ENCODE measurements at places on chromosomes 7 and 10. TPM values are rescaled to one million over a fixed set of nuclear protein-coding genes. Genes with fewer than 3 reads are reported as not detected.
A peak's percentile ranks its signal among the peaks of the same experiment; 100 is the strongest.

The C10orf53 gene
- total RNA-seq: not detected

The CREB5 gene
- total RNA-seq: 6.5 TPM

The GRM3 gene
- not detected for total RNA-seq

The SMIM30 gene
- 173 TPM for total RNA-seq

The LYZL2 gene
- not detected for total RNA-seq

The PDE1C gene
- total RNA-seq: 0.06 TPM

The GDF10 gene
- total RNA-seq: not detected

The TRPV5 gene
- not detected for total RNA-seq

The PLCE1 gene
- 6.7 TPM for total RNA-seq

The TDRD1 gene
- total RNA-seq: 0.06 TPM

The PDIA4 gene
- 304 TPM for total RNA-seq

GRCh38 chr10:34570887-34571286 is 244.2 kb downstream of the PARD3 start:
- no peak for DNase-seq

- no peak for DNase-seq
Observed at GRCh38 chr7:104825099-104825498, 188.9 kb upstream of the KMT2E start.

DNA sequence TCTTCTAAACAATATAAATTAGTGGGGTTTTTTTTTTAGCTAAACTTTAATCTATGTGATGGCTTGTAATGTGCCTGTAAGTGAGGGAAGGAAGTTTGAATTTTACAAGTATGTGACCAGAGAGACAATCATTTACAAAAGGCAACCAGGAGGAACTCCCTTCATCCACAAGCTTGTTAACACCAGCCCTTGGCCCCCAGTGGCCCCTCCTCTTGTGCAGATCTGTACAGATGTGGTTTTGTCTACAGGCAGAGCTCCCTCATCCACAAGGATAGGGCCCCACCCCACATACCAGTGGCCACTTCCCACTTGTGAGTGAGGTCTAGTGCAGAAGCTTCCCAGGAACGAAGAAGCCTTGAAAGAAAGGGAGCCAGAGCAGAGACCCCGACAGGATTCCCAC is 234.1 kb upstream of the KMT2E start:
- no peak for DNase-seq

DNA sequence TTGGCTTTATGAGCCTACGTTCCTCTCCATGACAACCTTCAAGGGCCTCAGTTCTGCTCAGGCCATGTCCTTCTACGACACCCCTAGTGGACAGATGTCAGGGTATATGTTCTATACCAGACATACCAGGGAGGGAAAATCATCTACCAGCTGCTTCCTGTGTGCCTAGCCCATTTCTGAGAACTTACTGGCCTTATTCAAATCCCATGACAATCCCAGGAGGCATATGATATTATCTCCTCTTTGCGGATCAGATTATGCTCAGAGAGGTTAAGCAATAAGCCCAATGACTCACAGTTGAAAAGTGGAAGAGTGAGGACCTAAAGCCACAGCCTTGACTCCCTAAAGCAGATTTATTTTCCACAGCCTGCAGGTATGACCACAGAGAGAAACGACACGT is 139.3 kb downstream of the GLI3 start:
- DNase-seq: peak; percentile 98

GRCh38 chr10:119625570-119626280 is 25.5 kb upstream of the BAG3 start:
- no peak for DNase-seq

DNA sequence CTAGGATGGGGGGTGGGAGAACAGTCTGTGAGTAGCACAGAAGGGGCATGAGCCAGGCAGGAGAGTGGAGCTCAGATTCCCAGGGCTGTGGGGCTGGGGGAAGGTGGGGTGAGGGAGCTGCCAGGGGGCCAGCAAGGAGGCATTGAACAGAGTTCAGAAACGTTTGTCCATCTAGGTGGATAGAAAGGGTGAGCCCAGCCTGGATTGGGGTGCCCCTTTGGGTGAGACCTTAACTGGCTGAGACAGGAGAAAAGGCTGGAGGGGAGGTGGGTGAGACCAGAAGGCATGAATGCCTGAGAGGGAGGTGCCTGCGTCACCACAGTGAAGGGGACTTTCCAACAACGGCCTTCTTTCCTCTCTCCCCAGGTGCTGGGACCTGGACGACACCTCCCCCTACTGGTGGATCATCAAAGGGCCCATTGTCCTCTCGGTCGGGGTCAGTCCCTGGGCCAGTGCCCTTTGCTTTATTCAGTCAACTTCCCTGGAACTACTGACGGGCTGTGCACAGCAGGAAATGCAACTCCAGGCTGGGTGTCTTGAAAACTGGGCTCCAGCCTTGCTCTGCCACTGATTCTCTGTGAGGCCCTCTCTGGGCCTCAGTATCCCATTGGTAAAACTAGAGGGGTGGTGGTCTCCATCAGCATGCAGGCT is 11.0 kb downstream of the GHRHR start:
- DNase-seq: peak; percentile 40

DNA sequence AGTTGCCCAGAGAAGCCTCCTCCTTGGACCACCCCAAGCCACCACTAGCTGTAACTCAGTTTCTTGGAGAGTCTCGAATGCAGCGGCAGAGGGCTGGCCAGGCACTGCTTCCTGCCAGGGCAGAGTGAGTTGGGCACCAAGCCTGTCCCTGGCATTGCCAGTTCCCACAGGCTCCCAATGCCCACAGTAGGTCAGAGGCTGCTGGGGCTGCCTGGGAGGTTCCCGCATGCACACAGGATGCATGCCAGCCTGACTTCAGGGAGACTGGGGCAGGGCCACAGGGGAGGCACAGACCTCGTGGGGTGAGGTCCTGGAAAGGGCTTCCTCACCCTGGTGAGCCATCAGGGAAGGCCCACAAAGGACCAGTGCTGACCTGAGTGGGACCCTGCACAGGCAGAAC is 152.8 kb downstream of the ZNF248 start:
- no peak for DNase-seq

DNA sequence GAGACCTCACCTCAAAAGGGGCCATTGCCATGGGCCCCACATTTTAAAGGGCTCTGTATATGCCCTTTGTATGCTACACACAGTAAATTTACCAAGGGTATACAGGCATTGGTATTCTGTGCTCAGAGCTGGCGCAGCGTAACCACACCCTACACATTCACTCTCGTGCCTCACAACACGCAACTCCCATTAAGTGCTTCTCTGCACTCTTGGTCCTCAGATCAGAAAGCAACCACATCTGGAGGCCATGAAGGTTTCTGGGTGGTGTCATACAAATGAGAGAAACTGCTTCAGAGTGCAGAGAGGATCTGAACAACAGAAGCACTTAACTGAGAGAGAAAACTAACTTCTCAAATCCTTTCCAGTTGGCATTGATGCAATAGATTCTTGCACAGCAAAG is 9.4 kb upstream of the CACUL1 start:
- DNase-seq: no peak

DNA sequence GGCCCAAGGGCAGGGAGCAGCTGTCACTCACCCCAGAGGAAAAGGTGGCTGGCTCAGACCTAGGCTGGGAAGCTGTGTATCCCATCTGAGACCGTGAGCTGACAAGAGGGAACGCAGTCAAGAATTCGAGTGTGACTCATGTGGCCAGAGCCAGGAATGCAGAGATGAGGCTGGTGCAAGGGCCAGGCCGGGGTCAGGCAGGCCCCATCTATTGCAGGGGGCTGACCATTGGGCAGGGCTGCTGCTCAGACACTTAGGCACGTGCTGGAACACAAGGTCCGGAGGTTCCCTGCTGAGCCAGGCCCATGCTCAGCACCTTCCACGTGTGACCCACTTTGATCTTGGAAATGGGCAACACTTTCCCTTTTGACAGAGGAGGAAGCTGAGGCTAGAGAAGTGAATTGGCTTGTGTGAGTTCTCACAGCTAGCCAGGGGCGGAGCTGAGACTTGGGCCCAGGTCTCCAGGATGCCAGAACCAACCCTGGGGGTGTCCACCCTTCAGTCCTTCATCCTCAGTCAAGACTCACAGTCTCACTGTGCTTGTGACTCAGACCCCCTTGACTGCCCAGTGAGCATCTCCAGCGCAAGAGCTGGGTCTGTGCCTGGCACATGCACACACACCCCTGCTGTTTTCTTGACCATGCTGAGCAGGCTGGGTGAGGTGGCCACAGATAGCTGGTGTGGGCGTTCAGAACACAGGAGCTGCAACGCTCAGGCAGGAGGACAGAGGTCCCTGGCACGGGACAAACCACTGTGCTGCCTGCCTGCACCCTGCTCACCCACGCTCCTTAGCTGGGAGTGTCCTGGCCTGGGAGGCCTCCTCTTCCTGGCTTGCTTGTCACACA is 47.6 kb upstream of the PPIF start:
- DNase-seq: peak; percentile 94

GRCh38 chr7:45155941-45156340 is 1.6 kb upstream of the RAMP3 start:
- DNase-seq: no peak

GRCh38 chr10:74194545-74194944 is 43.5 kb downstream of the ADK start:
- DNase-seq: no peak

GRCh38 chr7:155676052-155676451 is 31.6 kb downstream of the RBM33 start:
- no peak for DNase-seq

- DNase-seq: no peak
Observed at GRCh38 chr10:66277481-66277880, 648.4 kb upstream of the LRRTM3 start.

DNA sequence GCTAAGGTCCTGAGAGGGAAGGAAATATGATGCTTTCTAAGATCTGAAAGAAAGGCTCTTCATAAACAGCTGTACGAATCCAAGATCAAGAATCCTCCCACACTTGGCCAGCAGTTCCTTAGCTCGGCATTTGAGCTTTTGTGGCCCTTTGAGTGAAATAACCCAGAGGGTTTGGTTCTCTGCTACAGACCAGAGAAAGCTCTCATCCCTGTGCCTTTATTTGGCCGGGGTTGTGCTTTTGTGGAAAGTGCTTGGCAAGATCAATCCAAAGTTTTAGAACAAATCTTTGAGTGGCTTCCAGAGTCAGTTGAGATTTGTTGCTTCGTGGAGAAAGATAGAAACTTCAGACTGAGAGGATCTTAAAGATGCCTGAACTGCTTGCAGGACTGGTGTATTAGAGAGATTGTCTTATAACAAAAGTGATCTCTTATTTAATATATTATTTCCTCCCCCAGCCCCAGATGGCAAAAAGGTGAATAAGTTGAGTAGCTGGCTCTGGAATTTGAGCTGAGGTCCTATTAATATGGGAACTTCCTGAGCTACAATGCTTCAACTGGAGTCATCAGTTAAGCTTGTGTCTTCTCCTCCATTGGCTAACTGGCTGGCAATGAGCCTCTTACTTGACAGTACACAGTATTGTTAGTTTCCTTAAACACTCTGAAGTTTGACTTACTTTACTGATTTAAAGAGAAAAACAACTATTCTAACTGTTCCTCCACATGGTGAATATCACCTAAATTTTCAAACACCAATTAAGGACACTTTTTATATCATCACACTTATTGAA is 687.3 kb downstream of the MAGI2 start:
- DNase-seq: no peak

DNA sequence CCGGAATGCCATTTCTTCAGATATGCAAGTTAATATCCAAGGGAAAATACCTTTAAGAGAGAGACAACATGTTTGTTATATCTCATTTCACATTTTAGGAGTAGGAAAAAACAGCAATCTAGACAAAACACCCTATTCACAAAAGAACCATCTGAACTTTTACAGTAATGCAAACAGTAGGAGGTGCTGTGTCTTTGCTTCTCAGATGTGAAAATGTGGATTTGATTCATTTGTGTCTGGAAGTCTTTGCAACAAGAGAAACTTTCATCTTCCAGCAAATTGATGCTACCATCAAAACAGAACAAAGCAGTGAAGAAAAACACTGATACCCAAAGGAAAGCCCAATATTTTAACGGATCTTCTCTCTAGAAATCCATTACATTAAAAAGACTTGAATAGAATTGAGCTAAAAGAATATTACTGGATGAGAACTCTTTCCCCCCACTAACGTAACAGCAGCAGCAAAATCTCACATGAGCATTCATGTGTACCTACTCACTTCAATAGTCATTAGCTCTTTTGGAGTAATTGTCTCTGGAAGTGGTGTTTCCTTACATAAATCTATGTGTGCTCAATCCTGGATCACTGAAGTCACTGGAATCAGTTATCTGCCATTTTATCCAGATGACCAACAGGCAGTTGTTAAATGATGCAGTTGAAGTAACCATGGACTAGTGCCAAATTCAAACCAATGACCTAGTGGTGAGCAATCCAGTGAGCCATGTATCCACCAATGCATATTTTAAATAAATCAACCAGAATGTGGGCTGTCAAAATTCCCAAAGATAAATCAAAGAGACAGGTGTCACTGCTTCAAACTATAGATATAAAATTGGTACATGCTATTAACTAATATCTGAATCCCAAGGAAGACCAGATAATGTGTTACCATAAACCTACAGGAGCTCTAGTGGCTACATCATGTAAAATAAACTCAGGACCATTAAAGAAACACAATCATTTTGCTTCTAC is 1.8 kb downstream of the SEMA3C start:
- DNase-seq: peak; percentile 90

DNA sequence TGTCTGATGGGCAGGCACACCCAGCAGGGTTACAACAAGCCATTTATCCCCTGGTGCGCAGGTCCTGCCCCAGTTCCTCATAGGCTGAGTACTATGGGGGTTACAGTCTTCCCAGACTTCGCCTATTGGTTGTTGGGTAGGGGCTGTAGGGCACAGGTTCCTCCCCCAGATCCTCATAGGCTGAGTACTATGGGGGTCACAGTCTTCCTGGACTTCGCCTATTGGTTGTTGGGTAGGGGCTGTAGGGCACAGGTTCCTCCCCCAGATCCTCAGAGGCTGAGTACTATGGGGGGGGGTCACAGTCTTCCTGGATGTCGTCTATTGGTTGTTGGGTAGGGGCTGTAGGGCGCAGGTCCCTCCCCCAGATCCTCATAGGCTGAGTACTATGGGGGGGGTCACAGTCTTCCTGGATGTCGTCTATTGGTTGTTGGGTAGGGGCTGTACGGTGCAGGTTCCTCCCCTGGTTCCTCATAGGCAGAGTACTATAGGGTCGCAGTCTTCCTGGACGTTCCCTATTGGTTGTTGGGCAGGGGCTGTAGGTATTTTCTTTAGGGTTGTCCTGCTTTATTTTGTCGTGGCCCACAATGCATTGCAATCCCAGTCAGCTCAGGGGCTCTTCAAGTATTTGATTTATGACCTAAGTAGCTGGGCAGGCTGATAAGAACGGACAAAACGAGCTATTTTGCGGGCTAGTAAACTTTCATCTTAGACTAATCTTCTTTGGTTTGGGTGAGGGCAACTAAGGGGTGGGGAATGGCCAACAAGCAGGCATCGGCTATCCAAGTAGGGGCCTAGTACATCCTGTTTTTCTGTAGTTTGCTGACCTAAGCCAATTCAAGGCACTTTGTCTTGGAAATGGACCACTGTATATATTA is 3.4 kb downstream of the LRRC27 start:
- DNase-seq: no peak

DNA sequence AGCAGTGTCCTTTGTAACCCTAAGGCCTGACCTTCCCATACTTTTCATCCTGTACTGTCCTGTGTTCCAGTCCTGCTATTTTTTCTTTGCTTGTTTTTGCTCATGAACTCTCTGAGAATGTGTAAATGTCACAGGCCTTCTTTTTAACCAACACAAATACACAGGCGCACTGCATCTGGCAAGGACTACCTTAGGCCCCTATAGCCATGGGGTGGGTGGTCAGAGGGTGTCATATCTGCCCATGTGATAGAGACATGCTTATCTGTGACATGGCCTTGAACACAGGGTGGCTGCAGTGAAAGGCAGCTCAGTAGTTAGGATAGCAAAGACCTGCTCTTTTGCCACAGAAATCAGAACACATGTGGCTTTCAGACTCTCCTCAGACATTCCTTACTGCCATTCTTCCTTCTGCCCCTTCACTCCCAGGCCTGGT is 3.9 kb upstream of the MBL2 start:
- no peak for DNase-seq

- no peak for DNase-seq
Observed at GRCh38 chr7:25318047-25318446, 89.8 kb upstream of the NPVF start.
